ENCODE measurements at places on chromosomes 2 and 18. TPM values are rescaled to one million over a fixed set of nuclear protein-coding genes. Genes with fewer than 3 reads are reported as not detected.
A peak's percentile ranks its signal among the peaks of the same experiment; 100 is the strongest.

PCARE gene
- total RNA-seq, result not detected

DCC gene
- total RNA-seq, result not detected

FAM237A gene
- total RNA-seq, result not detected

SCN1A gene
- not detected for total RNA-seq

CASP10 gene
- total RNA-seq, result 22.5 TPM

CCDC178 gene
- not detected for total RNA-seq

NTSR2 gene
- total RNA-seq, result not detected

ALK gene
- total RNA-seq, result not detected

SKOR2 gene
- not detected for total RNA-seq

SERPINB3 gene
- 0.68 TPM for total RNA-seq

TBR1 gene
- 0.07 TPM for total RNA-seq

FEV gene
- total RNA-seq, result not detected

GRCh38 chr2:112626604-112627059 lies 19.1 kb upstream of the SLC20A1 start:
- peak; percentile 74 for DNase-seq
- H3K4me3 ChIP-seq, result peak overlapping the region; percentile 43
- peaks cover 61% of the 10 kb centered on the region for H3K4me1 ChIP-seq
- H3K27ac ChIP-seq, result peak overlapping the region; percentile 85

DNA sequence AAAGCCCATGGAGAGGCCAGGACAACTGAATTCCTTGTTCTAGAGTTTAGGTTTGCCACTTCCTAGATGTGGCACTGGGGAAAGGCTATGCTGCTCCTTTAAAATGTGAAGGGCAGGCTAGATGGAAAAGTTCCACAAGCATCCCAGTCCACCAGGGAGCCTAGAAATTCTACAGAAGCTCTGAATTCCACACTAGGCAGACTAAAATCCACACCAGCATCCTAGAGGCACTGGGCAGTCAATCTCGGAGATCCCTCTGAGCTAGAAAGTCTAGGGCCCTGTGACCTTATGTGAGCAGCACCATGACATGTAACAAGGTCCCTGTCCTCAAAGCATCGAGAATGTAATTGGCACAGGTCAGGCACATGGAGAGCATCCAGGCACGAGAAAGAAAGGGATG lies 71.5 kb downstream of the LYPD1 start:
- H3K27ac ChIP-seq, result no peak overlapping the region
- H3K4me3 ChIP-seq, result no peak overlapping the region
- H3K36me3 ChIP-seq, result no peaks in the 10 kb centered on the region
- no peaks in the 10 kb centered on the region for H3K27me3 ChIP-seq

GRCh38 chr2:207283356-207283755 lies 117.6 kb upstream of the KLF7 start:
- H3K4me3 ChIP-seq, result no peak overlapping the region
- H3K4me1 ChIP-seq, result no peaks in the 10 kb centered on the region
- no peak overlapping the region for H3K27ac ChIP-seq
- H3K36me3 ChIP-seq, result no peaks in the 10 kb centered on the region
- no peak for DNase-seq
- no peaks in the 10 kb centered on the region for H3K27me3 ChIP-seq

DNA sequence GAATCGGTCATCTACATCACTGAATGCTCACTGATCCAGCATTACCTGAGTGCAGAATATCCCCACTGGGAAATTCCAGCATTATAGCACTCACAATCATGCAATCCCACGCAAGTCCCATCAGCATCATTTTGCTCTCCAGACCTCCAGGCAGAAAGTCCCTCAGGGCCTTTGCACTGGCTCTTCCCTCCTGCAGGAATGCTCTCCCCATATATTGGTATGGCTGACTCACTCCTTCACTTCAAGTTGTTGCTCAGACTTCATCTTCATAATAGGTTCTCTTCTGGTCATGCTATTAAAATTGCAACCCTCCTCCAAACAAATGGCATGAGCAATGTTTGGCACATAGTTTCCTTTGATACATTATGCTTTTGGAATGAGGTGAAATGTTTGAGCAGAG lies 64.7 kb upstream of the CELF4 start:
- no peak for DNase-seq
- no peak overlapping the region for H3K4me3 ChIP-seq
- no peaks in the 10 kb centered on the region for H3K4me1 ChIP-seq
- peaks cover 58% of the 10 kb centered on the region for H3K27me3 ChIP-seq
- H3K36me3 ChIP-seq, result no peaks in the 10 kb centered on the region
- no peak overlapping the region for H3K27ac ChIP-seq

GRCh38 chr2:203451689-203452088 lies 83.4 kb downstream of the RAPH1 start:
- DNase-seq, result no peak
- peaks cover 16% of the 10 kb centered on the region for H3K4me1 ChIP-seq
- peak overlapping the region; percentile 59 for H3K27ac ChIP-seq
- peaks cover 47% of the 10 kb centered on the region for H3K36me3 ChIP-seq

DNA sequence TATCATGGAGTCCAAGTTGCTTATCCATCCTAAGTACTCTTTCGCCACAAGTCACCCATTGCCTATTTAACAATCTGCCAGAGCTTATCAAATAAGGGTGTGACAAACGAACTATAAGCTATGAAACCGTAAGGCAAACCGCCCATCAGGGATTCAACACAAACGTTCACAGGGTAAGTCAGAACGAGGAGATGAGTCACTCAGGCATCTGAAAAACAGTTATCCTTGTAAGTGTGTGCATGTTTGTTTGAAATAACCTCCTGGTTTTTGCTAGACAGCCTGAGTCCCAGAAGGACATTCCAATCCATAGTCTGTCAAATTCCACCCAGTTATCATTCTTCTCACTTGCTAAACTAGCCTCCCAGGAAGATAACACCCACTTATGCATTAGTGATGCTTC lies 299.1 kb downstream of the PAX3 start:
- peaks cover 18% of the 10 kb centered on the region for H3K4me1 ChIP-seq
- peak; percentile 5 for DNase-seq

DNA sequence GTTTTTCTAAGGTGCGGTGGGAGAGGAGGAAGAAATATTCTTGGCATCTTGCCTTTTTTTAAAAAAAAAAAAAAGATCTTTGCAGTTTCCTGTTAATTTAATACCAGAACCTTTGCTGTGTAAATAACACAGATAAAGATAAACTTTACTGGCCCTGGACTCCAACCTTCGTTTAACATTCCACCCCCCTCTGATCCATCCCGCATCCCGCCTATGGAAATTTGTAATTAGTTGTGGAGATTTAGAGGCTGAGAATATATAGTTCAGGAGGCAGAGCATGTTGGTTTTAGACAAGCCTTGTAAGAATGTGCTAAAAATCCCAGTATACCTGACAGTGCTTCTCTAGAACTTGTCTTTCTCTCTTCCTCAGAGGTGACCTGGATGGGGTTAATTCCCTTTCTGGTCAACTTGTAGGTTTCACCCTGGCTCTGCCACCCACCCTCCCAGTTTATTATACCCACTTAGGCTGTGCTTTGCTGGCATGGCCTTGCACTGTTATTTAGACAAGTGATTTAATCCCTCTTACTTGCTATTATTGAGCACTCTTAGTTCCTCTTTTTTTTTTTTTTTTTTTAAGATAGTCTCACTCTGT lies 2.9 kb upstream of the C2orf72 start:
- H3K4me1 ChIP-seq, result peaks cover 9% of the 10 kb centered on the region
- DNase-seq, result no peak
- H3K27ac ChIP-seq, result no peak overlapping the region
- H3K4me3 ChIP-seq, result no peak overlapping the region
- H3K27me3 ChIP-seq, result peaks cover 71% of the 10 kb centered on the region

GRCh38 chr18:623761-624620 lies 27.2 kb downstream of the CLUL1 start:
- no peak overlapping the region for H3K27ac ChIP-seq
- no peaks in the 10 kb centered on the region for H3K36me3 ChIP-seq
- H3K27me3 ChIP-seq, result no peaks in the 10 kb centered on the region
- no peaks in the 10 kb centered on the region for H3K4me1 ChIP-seq

- H3K27ac ChIP-seq, result no peak overlapping the region
- H3K36me3 ChIP-seq, result no peaks in the 10 kb centered on the region
- peaks cover 30% of the 10 kb centered on the region for H3K27me3 ChIP-seq
- DNase-seq, result no peak
- H3K4me3 ChIP-seq, result no peak overlapping the region
Measured at GRCh38 chr2:31212659-31213600, 4.4 kb downstream of the CAPN14 start.

DNA sequence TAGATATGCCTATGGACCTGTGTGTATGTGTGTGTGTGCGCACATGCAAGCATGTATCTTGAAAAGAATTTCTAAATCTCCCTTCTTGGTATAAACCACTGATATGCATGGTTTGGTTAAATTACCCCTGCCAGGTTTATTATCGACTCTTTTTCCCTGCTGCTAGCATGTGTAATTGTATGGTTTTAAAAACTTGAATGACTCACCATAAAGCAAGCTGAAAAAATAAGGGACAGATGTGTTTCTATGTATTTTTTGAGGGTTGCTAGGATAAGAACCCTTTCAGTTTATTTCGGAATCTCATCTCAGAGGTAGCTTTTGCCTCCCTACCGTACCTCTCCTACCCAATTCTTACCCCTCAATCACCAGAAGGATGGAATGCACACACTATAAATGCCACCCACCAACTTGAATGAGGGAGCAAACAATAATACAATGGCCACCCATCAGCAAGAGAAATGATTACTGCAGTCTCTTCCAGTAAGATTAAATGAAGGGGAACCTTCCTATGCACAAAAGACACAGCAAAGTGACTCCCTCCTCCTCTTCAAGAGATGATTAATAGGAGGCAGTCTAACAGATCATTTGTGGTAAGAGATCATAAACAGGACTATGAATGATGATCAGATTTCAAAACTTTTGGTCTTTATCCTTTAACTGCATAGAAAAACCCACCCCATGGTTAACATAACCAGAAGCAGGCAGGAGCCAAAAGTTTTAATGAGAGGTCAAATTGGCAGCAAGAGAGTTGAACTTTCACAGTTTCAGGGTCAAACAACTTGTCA lies 357.2 kb downstream of the SATB2 start:
- no peaks in the 10 kb centered on the region for H3K36me3 ChIP-seq
- H3K4me1 ChIP-seq, result no peaks in the 10 kb centered on the region

DNA sequence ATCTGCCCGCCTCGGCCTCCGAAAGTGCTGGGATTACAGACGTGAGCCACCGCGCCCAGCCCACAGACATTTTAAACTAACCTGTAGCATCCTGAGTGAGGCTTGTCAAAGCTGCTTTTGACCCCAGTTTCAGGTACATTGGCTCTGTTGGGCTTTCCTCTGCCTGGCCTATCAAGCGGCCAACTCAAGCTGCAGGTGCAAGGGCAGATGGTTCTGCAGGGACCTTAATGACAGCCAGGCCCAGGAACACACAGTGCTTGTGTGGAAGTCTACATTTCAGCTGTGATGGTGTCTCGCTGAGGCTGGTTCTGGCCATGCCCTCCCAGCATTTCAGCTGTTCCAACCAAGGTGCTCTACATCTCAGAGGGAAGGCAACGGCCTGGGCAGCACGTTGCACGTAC lies 18.4 kb downstream of the INPP4A start:
- no peaks in the 10 kb centered on the region for H3K27me3 ChIP-seq
- no peak for DNase-seq
- H3K36me3 ChIP-seq, result no peaks in the 10 kb centered on the region
- H3K27ac ChIP-seq, result no peak overlapping the region

GRCh38 chr18:23805898-23806297 lies 116.6 kb downstream of the LAMA3 start:
- no peaks in the 10 kb centered on the region for H3K27me3 ChIP-seq
- DNase-seq, result no peak
- no peak overlapping the region for H3K4me3 ChIP-seq
- H3K27ac ChIP-seq, result no peak overlapping the region

DNA sequence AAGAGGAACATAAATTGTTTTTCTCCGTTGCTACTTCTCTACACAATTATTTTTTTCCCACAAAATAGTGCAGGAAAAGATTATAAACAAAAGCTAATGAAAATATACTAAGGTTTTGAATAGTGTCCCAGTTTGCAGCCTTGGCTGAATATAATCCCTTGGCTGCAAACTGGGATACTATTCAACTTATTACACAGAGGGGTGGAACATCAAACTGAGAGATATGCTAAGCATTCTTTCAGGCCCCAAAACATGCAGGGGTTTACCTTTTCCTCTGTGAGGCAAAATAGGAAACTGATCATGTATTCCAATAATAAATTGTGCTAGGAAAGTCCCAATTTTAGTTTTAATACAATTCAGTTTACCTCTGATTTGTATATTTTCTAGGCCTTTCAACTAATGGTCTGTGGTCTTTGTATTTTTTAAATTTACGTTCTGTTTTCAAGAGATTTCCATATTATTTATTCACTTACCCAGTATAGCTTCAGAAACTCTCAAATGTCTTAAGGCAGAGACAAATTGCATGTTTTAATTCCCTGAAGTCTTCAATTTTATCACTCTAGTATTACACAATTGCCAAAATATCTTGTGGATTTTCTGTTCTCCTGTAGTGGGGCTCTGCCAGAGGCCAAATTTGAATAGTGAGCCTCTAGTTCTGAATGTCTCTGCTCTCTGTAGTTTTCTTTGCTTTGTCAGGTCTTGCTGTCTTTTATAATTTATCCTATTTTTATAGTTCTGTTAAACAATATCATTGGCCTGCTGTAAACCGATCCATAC lies 63.9 kb downstream of the PPP1R1C start:
- no peaks in the 10 kb centered on the region for H3K36me3 ChIP-seq
- H3K4me1 ChIP-seq, result no peaks in the 10 kb centered on the region
- no peak overlapping the region for H3K27ac ChIP-seq

DNA sequence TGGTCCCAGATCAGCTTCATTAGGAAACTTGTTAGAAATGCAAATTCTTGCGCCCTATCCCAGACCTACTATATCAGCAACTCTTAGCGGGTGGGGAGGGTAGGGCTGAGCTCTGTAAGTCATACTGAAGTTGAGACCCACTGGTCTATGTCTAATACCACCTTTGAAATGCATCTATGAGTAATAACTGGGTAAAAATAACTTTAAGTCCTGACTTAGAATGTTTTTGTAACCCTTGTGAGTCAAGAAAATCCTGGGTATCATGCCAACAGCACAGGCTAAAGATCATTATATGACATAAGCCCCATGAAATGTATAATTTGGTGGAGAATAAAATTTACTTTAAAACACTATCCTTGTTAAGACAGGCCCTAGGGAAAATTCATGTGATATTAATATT lies 41.4 kb downstream of the PRKD3 start:
- no peaks in the 10 kb centered on the region for H3K36me3 ChIP-seq
- H3K27me3 ChIP-seq, result no peaks in the 10 kb centered on the region
- no peak for DNase-seq
- no peaks in the 10 kb centered on the region for H3K4me1 ChIP-seq
- H3K27ac ChIP-seq, result no peak overlapping the region
